ENCODE measurements at places on chromosomes 7 and 10. TPM values are rescaled to one million over a fixed set of nuclear protein-coding genes. Genes with fewer than 3 reads are reported as not detected.

DNA sequence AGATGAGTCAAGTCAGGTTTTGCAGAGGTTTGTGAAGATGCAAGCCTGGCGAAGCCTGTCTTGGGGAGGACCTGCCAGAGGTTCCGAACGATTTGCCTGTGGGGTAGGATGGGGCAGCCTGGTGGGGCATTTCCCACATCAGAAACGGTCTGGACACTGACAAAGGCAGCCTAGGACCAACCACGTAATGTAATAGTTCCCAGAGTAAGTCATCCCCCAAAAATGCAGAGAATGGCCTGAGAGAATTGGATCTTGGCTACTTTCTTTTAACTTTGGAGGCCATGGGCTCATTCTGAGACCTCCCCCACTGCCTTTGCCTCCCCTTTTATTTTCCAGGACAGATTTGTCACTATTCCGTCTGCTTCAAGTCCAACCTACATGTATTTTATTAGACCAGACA lies 168.9 kb upstream of the SH2B2 start:
- peaks cover 73% of the 10 kb centered on the region for H3K36me3 ChIP-seq
- DNase-seq: no peak
- H3K4me3 ChIP-seq: no peak overlapping the region
- H3K4me1 ChIP-seq: no peaks in the 10 kb centered on the region
- no peak overlapping the region for H3K27ac ChIP-seq

RSPH10B gene
- not detected for total RNA-seq

DNA sequence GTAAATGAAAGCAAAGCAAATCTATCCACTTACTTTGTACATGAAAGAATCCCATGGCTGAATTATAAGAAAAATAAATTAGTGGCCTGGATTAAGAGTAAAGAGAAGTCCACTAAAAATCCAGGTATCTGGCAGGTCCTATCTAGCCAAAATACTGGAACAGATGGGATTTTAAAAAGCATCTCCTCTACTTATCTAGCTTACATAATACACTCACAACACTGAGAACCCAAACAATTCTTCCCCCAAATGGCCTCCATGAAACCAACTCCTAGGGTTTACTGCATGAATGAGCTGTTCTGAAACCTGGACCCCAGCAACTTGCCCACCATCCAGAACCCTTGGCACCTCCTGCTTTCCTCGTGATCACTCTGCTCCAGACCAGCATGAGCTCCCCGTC lies 61.3 kb downstream of the AFAP1L2 start:
- no peak overlapping the region for H3K27ac ChIP-seq
- peaks cover 5% of the 10 kb centered on the region for H3K4me1 ChIP-seq
- no peaks in the 10 kb centered on the region for H3K27me3 ChIP-seq
- no peak for DNase-seq

- no peaks in the 10 kb centered on the region for H3K27me3 ChIP-seq
- H3K4me3 ChIP-seq: no peak overlapping the region
- DNase-seq: no peak
- no peaks in the 10 kb centered on the region for H3K4me1 ChIP-seq
- no peak overlapping the region for H3K27ac ChIP-seq
Observed at GRCh38 chr7:129574487-129574886, 37.0 kb upstream of the NRF1 start.

- H3K27ac ChIP-seq: no peak overlapping the region
- H3K4me3 ChIP-seq: no peak overlapping the region
- no peaks in the 10 kb centered on the region for H3K27me3 ChIP-seq
- no peaks in the 10 kb centered on the region for H3K36me3 ChIP-seq
- peaks cover 4% of the 10 kb centered on the region for H3K4me1 ChIP-seq
Observed at GRCh38 chr10:88523739-88524400, 59.2 kb downstream of the RNLS start.

Data from stomach (tissue), 19 donors.